NB4 (cell line): ENCODE measurements at places on chromosomes 11 and 22.

GRCh38 chr11:93484716-93485115, 58.5 kb downstream of the SMCO4 start:
- DNase-seq = no peak

GRCh38 chr11:113850188-113850587, 25.2 kb downstream of the USP28 start:
- no peak for DNase-seq

DNA sequence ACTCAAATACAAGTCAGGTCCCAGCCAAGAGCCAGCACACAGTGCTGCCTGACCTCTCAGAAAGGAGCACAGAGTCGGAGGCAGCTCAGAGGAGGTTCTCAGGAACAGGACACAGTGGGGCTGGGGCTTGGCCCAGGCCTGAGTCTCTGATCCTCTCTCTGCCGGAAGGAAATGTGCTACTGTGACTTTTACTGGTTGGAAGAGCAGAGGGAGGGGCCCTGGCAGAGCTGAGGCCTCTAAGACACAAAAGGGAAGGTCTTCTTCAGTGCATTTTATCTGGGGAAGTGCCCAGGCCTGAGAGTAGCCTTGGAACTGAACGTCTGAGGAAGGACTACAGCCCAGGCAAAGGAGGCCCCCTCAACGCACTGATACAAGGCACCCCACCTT, 16.2 kb upstream of the CASTOR1 start:
- DNase-seq = peak; percentile 79

GRCh38 chr22:47623066-47623762, 860.8 kb downstream of the TBC1D22A start:
- DNase-seq = no peak

- DNase-seq = no peak
Observed at GRCh38 chr11:66953081-66953833, 4.9 kb downstream of the PC start.

DNA sequence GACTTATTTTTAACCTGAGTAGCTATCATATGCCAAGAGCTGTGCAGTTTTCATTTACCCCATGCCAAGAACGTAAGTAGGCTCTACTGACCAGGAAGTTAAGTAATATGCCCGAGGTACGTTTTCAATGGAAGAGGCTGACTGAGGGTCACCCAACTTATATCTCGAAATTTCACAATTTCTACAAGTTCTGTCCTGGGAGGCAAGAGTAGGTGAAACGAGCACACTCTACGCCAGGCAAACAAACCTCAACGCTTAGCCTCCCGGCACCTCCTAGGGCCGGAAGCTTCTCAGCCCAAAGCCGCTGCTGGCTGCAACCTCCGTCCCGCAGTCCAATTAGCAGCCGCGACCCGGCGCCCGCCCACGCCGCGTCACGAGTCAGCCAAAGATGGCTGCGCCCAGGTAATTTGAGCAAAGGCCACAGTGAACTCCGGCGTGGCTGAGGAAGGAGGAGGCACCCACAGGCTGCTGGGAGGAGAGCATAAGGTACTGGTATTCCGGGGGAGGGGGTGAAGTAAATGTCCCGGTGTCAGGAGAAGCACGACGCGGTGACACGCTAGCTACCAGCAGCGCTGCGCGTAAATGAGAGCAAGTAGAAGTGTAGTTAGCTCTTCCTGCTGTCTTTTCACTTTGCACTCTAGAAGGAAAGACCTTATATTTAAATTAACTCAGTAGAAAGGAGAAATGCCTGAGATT, at the start of gene TMEM126A:
TMEM126A (plus strand) TSS at position 364 of the 696 bp plus-strand sequence. CDS start 2,289 bp downstream, outside the sequence.
- DNase-seq = peak; percentile 97

DNA sequence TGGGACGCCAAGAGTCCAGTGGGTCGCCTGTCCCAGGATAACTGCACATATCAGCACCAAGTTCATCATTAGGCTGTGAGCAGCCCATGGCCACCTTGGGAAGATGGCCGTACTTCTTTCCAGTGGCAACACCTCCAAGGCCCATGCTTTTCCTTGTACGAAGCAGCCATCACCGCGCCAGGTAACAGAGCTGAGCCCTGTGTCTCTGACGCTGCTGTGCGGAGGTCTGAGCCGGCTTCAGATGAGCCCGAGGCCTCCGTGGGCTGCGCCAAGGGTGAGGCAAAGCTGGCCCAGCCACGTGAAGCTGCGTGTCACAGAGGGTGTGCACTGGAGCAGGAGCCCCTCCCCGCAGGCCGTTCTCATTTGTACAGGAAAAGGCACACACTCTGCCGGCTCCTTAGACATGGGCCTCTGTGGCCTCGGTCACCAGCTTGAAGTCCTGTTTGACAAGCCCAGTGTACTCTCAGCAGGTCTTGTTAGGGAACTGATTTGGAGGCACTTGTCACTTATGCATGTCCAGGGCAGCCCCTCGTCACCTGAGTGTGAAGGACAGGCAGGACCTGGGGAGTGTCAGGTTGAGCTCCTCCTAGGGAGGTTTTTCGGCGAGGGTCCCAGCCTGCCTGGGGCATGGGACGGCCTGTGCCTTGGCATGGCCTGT, 401.5 kb downstream of the TBC1D22A start:
- no peak for DNase-seq
